Activated CD4-positive, alpha-beta T cell treated with anti-CD3 and anti-CD28 coated beads, Interleukin-2, amount 50 U/mL, for 48 hours (primary cell): ENCODE measurements at places on chromosomes 1 and 21.

- DNase-seq: no peak
These were observed 27.1 kb downstream of the SLC30A1 start for GRCh38 chr1:211551638-211552460.

DNA sequence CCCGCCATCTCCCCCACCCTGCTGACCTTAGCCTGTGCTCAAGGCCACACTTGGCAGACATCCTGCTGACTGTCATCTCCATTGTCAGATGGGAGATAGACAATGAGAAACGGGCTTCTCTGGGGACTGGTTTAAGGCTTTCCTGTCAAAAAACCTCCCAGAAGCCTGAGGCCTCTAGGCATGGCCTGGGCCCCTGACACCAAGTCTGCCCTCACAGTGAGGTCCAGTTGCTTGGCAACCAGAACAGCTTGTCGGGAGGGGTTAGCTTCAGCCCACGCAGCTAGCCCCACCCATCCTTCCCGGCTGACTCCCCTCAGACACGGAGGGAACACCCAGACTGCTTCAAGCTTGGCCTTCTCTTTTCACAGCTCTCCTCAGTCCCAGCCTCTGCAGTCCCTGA is 11.0 kb downstream of the PLEKHA6 start:
- DNase-seq: no peak

GRCh38 chr1:91827459-91828321 is 58.3 kb downstream of the TGFBR3 start:
- DNase-seq: no peak

- DNase-seq: no peak
These were observed 129.3 kb downstream of the CNIH3 start for GRCh38 chr1:224745394-224745793.

- DNase-seq: no peak
These were observed 95.8 kb upstream of the RGS4 start for GRCh38 chr1:162973381-162973795.

GRCh38 chr1:188169971-188170370 is 1341.2 kb downstream of the PLA2G4A start:
- no peak for DNase-seq

DNA sequence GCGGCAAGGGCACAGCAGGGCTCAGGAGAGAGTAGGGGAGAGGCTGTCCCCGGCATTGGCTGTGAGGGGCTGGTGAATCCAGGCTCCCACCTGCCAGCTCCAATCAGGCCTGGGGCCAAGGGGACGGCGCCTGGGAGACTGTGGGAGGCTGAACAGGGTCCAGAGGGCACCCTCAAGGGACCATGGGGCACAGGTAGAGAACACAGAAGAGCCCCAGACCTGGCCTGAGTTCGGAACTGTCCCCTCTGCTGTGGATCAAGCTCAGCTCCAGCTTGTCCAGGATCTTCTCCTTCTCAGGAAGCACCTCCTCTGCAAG is 67.0 kb downstream of the KCNAB2 start:
- DNase-seq: no peak

DNA sequence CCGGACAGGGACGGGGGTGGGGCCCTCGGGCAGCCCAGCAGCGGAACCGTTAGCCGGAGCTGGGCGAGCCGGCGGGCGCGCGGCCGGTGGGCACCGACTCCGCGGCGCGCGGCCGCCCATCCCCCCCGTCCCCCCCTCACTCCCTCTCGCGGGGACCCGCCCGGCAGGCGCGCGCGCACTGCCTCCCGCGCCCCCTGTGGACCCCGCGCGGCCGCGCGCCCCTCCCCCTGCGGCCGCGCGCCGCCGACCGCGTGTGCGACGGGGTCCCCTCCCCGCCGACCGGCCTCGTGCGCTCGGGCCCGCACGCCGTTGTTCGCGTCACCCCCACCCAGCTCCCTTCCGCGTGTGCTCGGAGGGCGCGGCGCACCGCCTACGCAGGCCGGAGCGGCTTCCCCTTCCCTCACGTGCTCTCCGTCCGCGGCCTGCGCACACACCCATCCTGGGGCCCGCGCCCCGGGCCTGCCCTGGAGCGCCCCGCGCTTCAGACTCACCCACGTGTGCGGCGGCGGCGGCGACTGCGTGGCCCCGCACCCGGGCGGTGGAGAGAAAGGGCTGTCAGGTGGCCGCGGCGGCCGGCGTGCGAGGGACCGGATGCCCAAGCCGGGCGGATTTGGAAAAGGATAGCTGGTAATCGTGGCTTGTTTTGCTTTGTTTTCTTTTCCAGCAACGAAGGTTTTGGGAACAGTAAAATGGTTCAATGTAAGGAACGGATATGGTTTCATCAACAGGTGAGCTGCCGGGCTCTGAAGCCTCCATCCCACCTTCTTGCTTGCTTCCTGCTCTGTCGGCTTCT is 717 bp downstream of the YBX1 start:
- peak; percentile 68 for DNase-seq

GRCh38 chr1:242534753-242535152 is 10.3 kb upstream of the PLD5 start:
- no peak for DNase-seq

DNA sequence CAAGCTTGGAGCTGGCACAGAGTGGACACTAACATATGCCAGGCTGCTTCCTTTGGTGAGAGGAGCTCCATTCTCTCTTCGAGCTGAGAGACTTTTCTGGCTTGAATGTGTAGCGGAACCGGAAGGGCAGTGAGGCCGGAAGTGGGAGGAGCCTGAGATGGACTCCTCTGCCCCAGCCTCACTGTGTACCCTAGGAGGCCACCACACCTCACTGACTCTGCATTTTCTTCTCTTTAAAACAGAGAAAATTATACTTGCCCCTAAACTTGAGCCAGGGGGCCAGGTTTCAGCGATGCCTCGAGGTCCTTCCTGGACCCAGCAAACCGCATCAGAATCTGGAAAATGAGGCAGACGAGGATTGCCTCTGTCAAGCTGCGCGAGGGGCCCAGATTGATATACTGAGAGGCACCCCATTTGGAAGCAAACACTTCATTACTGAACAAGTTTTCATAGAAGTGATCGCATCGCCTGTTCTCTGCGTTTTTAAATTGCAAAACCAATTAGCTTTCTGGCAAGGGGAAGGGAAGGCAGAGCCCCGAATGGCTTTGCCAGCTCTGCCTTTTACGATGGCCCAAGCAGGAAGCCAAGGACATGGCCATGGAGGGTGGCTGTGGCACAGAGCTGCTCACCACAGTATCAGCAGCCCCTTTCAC is 708.1 kb downstream of the PTPRU start:
- no peak for DNase-seq

GRCh38 chr1:54973205-54973921 is 7.1 kb upstream of the TMEM61 start:
- no peak for DNase-seq

- DNase-seq: no peak
These were observed 524.4 kb downstream of the DPYD start for GRCh38 chr1:97396463-97396862.

DNA sequence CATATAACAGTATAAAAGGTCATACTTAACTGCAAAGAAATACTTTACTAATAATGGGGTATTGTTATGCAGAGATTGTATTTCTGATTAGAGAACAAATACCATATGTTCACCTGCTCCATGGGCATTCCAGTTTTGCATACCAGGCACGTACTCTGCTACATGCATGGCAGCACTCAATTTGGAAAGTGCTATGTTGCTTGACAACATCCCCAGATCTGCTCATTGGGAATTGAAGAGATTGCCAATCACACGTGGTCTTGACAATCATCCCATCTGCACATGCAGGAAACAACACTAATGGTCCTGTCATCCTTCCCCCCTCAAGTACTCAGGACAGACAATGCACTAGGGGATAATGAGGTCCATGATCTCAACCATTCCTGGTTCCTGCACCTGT is 63.4 kb upstream of the PDE4B start:
- no peak for DNase-seq

DNA sequence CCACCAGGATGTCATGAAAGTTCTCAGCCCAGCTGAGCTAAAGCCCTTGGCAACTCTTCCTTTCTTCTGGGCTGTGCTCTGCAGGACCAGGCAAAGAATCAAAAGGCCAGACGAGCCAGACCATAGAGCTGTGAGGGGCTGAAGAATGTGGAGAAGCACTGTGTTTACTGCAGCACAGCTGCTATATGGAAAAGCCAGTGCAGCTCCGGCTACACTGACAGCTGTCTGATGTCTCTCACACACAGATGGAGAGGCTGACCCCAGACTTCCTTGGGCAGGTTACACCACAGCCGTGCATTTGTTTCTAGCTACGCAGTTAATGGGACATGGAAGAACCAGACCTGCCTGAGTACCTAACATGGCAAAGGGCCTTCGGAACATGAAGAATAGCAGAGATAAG is 40.3 kb downstream of the CD247 start:
- DNase-seq: no peak

GRCh38 chr1:17949511-17949910 is 158.1 kb upstream of the IGSF21 start:
- DNase-seq: no peak

GRCh38 chr1:31300193-31300592 is 3.4 kb downstream of the ZCCHC17 start:
- no peak for DNase-seq
